Activated naive CD4-positive, alpha-beta T cell treated with anti-CD3 and anti-CD28 coated beads, Interleukin-2, amount 10 ng/mL, durations not matched to agents 7 days and 5 days (primary cell): ENCODE measurements at places on chromosomes 2 and 18.

DNA sequence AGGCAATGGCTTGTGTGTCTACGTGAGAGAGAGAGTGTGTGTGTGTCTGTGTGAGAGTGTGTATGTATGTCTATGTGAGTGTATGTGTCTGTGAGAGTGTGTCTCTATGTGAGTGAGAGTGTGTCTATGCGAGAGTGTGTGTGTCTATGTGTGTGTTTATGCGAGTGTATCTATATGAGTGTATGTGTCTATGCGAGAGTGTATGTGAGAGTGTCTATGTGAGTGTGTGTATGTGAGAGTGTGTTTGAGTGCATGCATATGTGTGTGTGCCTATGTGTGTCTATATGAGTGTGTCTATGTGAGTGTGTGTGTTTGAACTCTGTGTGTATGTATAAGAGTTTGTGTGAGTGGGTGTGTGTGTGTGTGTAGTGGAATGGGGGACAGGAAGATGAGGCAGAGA, 9.8 kb upstream of the GNLY start:
- DNase-seq: no peak

DNA sequence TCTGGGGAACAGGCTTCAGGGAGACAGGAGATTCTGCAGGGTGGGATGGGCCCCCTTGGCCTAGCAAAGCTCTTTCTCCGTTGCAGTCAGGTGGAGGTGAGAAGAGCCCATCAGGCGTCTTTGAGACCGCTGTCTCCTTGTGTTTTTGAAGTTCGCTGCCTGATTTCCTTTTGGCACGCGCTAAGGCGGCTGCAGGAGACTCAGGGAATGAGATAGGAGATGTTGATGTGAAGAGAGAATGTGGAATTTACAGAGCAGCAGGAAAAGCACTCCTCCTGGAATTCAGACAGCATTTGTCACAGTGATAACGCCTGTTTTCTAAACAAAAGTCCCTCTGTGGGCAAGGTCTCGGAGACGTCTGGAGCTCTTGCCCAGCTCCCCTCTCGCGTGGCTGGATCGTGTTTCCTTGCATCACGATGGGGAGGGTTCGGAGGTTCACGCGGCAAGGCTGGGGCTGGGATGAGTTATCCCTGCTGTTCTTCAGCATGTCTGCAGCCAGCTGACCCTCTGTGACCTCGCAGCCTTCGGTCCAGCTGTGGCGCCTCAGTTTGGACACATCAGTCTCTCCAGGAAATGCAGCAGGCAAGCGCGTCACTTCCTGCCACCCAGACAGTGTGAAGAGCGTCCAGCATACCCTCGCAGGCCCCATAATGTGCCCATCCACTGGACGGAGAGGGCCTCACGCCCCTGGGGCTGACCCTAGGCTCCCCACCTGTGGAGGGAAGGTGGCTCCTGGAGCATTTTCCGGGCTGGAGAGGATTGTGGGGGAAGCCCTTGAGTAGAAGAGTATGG, 30.2 kb downstream of the GLI2 start:
- no peak for DNase-seq

- DNase-seq: no peak
These were observed 38.7 kb downstream of the STK39 start for GRCh38 chr2:168208652-168209051.

DNA sequence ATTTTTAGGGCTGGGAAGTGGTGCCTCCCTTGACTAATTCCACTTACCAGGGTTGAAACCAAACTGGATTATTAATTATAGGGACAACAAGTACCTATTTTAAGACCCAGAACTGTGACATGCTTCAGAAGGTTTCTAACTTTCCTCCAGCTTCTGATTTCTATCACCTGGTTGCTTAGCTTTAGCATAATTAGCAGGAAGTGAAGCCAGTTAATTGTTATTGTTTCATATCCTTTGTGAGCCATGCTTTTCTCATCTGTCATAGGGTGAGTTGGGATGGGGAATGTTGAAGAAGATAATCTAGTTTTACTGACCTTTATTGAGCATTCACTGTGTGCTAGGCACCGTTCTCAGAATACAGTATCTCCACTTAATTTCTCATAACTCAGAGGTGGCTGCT, 3.2 kb downstream of the YPEL5 start:
- no peak for DNase-seq

- DNase-seq: no peak
These were observed 306.6 kb upstream of the CYRIA start for GRCh38 chr2:16972276-16972675.

DNA sequence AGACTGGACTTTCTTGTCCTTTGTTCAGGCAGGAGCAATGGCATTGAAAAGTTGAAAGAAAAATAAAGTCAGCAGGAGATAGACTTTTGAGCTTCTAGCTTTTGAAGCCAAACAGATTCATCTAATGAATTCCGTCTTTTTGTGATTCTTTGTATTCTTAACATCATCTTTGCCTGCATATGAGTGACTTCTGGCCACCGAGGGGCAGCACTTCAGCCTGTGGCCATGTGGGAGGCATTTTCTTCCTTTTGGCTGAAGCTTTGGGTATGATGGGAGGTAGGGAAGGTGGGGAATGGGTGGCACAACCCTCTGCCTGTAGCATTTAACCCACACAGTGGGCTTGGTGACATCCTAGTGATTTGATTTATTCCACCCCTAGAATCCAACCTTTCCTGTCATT, 220.6 kb downstream of the SETBP1 start:
- DNase-seq: no peak

DNA sequence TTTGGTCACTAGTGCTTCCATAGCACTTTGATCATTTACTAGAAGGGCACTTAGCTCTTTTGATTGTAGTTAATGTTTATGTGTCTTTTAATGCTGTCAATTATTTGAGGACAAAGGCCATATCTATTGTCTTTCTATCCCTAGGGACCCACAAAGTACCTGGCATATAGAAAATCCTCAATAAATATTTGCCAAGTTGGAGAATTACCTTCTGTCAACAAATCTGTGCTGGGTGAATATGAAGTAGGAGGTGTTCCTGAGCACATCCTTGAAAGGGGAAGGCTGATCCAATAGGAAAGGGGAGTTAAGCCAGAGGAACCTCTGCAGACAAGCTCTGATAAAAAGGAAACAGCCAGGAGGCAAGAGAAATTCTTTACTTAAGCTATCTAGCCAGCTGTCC, 8.2 kb downstream of the DPP4 start:
- DNase-seq: no peak

- no peak for DNase-seq
These were observed 37.4 kb upstream of the ANKRD62 start for GRCh38 chr18:12056034-12056883.

DNA sequence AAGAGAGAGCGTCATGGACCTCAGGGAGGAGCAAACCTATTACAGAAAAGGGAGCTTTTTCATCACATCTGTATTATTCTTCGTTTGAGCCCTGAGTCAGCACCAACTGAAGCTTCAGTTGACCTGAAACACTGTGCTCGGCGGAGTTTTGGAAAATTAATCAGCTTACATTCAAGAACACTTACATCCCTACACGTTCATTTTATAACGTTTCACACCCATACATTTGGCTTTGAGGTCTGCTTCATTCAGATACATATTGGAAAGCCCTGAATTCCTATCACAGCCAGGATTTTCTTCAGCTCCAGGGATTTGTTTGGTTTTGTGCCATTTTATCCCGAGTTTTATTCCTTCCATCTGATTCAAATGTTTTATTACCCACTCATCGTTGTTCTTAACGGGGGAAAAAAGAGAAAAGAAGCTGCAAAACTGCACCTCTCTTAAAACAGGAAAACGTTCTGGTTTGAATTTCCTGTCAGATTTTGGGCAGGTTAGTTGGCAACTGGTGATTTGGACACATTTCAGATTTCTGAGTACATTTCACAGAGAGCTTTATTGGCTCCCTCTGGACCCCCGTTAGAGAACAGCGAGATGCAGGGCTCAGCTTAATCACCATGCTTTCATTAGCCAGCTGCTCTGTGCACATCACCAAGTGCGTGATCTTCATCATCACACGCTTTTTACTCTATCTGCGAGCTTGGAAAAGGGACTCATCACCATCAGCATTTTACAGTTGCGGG, 88.8 kb downstream of the CDC42EP3 start:
- DNase-seq: no peak

- DNase-seq: no peak
These were observed 690.0 kb downstream of the ARHGAP15 start for GRCh38 chr2:143819190-143819735.

DNA sequence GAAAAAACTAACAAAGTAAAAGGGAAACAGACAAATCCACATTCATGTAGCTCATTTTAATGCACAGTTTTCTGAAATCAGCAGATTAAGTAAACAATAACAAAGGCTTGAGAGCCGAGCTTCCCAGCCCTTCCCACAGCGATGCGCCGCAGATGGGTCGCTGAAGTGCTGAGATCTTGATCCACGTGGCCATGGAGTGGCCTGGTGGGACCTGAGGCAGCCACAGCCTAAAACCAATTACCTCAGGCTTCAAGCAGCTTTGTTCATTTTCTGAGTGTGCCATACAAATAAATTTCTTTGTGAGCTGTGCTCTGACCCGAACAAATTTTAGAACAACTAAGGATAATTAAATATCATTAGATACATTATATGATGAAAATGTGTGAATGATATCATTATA, 25.6 kb upstream of the CYRIA start:
- no peak for DNase-seq

DNA sequence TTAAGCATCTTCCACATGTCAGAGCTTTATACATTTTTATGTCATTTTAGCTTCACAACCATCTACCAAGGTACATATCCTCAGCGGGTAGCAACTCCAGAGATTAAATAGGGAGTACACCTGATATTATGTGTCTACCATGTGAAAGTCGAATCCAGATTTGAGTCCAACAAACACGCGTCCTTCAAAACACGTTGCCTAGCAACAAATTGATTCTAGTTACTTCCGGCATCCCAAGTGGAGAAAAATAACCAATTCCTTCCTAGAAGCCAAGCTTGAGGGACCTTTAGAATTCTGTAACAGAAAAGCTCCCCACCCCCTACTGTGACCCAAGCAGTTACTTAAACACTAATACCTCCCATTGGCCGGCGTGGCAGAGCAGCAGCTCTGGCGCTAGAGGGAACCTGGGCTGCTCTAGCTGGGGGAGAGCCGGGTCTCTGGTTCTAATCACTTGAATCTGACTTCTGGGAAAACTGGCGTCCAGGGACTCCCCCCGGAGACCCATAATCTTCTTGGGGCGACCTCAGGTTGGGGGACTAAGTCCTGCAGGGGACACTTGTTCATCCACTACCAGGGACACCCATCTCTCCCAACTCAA, at the start of gene ERICH2:
TSS of gene ERICH2 (plus strand) at position 371 of the 598 bp plus-strand sequence. CDS start 304 bp downstream, outside the sequence.
- peak; percentile 50 for DNase-seq

DNA sequence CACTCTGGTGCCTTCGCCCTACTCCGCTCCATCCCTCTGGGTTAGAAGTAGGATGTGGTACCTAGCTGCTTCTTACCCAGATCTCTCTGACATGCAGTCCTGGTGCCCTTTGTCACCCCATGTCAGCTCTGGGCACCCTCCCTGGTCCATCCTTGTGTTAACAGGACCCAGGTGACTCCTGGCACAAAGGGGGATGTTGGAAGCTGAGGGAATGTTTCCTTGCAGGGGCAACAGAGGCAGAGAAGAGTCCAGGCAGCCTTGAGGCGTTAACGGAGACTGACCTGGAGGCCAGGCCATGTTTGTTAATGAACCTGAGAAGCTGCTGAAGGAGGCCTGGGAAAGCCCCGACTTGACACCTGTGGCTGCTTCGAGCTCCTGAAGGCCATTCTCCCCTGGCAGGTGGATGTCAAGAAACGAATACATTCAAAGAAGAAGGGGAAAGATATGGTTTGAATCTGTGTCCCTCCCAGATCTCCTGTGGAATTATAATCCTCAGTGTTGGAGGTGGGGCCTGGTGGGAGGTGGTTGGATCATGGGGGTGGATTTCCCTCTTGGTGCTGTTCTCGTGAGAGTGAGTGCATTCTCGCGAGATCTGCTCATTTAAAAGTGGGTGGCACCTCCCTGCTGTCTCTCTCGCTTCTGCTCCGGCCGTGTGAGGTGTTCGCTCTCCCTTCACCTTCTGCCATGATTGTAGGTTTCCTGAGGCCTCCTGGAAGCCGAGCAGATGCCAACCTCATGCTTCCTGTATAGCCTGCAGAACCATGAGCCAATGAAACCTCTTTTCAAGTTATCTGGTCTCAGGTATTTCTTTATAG, 31.4 kb downstream of the NPPC start:
- no peak for DNase-seq

GRCh38 chr2:100977511-100977910, 24.6 kb upstream of the RPL31 start:
- DNase-seq: no peak

DNA sequence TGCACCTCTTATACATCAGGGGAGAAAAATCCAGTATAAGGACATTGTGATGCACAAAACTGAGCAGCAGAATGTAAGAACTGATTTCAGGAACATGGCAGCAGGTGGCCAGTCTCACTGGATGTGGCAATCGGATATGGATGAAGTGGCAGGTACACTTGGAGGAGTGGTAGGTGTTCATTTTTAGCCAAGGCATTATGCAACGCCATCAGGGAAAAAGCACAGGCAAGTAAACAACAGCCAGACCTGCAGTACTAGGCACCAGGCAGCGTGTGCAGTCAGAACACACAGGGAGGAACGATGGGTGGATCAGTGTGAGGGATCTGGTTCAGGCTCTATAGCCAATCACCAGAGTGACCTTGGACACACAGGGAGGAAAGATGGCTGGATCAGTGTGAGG, 77.4 kb upstream of the GCFC2 start:
- no peak for DNase-seq

GRCh38 chr2:75523313-75524275, 37.1 kb downstream of the EVA1A start:
- DNase-seq: no peak

DNA sequence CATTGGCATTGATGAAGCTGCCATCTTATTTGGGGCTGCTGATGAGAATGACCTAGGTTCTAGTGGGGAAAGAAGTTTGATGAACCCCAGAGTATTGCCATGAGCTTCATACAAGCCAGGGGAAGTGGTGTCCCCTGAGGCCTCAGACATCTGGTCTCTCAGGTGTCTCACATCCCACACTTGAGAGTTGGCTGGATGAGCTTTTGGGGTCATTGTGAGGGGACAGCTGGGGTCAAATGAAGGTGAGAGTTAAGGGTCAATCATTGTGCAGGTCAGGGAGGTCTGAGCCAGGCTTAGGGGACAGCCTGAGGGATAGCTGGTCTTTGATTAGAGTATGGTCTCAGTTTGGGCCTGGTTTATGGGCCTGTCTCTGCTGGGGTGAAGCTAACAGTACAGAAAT, 336.5 kb downstream of the CYP26B1 start:
- DNase-seq: no peak

- no peak for DNase-seq
These were observed 120.2 kb downstream of the ACAA2 start for GRCh38 chr18:49692906-49693716.

DNA sequence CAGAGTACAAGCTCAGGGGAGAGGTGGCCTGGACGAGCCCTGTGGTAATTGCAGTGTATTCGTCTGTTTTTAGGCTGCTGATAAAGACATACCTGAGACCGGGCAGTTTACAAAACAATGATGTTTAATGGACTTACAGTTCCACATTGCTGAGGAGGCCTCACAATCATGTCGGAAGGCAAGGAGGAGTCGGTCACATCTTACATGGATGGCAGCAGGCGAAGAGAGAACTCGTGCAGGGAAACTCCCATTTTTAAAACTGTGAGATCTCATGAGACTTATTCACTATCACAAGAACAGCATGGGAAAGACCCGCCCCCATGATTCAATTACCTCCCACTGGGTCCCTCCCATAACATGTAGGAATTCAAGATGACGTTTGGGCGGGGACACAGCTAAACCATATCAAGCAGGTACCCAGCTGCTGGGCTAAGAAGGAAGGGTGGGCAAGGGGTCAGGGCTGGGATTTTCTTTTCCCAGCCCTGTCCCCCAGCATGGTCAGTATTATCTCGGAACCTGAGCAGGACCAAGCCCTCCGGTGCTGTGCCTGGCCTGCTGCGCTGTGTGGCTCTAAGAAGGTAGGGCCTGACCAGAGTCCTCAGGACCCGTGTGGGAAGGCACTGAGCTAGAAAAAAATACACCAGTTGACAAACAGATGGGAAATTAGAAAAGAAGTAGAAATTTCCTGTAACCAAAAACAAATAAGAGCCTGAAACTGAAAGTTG, 78.6 kb upstream of the SH3BP4 start:
- DNase-seq: no peak
